ENCODE measurements at places on chromosomes 2 and 18. TPM values are rescaled to one million over a fixed set of nuclear protein-coding genes. Genes with fewer than 3 reads are reported as not detected.

PAPOLG gene
- 7.1 TPM for total RNA-seq

MARCO gene
- 5.3 TPM for total RNA-seq

CNTNAP5 gene
- total RNA-seq, result not detected

DGKD gene
- total RNA-seq, result 77.9 TPM

C2orf81 gene
- total RNA-seq, result 0.15 TPM

RBMS1 gene
- 25.7 TPM for total RNA-seq

PLEK gene
- 2.3 TPM for total RNA-seq

CYTIP gene
- 0.48 TPM for total RNA-seq

MC4R gene
- not detected for total RNA-seq

LONRF2 gene
- total RNA-seq, result 5.2 TPM

EGR4 gene
- not detected for total RNA-seq

CNGA3 gene
- not detected for total RNA-seq

KLHL29 gene
- 14.1 TPM for total RNA-seq

EPC2 gene
- total RNA-seq, result 21.4 TPM

TM4SF20 gene
- not detected for total RNA-seq

INHA gene
- 0.36 TPM for total RNA-seq

All from psoas muscle (tissue), 8 donors.